Immature natural killer cell (primary cell): ENCODE measurements at places on chromosomes 4 and X.

DNA sequence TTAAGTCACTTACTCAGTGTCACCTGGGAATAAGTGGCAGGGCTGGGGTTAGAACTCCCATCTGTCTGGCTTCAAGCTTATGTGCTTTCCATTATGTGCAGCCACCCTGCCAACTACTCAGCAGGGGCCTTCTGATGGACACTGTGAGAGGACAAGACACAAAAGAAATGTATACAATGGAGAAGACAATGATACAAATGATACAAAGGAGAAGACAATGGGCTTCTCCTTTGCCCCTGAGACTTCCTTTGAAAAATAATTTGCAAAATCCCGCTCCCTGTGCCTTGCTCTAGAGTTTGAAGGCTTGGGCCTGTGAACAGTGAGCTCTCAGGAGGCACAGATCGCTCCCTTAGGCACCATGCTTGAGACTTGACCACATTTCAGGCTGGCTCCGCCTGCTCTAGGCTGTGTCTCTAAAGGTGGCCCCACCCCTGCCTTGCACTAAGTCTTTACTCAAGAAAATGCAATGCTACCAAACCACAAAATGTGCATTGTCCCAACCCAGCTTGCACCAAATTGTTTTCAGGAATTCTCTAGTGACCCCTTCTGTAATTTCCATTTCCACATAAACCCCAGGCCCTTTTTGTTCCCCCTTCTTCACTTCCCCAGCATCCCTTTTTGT is 27.1 kb upstream of the STX18 start:
- DNase-seq = no peak

DNA sequence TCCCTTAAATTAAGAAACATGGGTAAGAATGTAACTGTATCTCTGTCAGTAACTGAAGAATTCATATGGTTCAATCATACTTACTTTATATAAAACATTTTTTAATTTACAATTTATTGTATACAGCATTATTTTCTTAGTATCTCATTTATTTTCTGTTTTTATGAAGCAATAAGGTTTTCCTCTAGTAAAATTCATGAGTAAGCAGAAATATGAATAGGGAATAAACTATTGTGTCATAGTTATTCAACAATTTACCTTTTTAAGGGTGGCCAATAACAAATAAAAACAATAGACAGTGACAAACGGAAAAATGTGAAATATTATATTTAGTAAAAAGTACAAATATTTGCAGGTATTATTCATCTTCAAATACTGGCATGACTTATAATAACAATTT is 624.4 kb downstream of the TECRL start:
- no peak for DNase-seq

DNA sequence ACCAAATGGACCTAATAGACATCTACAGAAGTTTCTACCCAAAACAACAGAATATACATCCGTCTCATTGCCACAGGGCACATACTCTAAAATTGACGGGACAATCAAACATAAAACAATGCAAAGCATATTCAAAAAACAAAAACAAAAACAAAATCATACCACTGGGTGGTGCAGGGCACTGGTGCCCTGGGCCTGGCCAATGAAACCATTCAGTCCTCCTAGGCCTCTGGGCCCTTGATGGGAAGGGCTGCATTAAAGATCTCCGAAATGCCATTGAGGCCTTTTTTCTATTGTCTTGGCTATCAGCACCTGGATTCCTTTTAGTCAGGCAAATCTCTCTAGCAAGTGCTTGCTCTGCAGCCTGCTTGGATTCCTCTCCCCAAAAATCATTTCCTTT is 213.9 kb upstream of the ZCCHC13 start:
- DNase-seq = no peak

- no peak for DNase-seq
These were observed 47.4 kb upstream of the HOPX start for GRCh38 chr4:56728512-56728911.

GRCh38 chr4:101304916-101305315 is 42.4 kb downstream of the PPP3CA start:
- no peak for DNase-seq

GRCh38 chrX:18490806-18491555 is 65.6 kb downstream of the CDKL5 start:
- no peak for DNase-seq

GRCh38 chr4:82624819-82625218 is 63.0 kb upstream of the TMEM150C start:
- no peak for DNase-seq

DNA sequence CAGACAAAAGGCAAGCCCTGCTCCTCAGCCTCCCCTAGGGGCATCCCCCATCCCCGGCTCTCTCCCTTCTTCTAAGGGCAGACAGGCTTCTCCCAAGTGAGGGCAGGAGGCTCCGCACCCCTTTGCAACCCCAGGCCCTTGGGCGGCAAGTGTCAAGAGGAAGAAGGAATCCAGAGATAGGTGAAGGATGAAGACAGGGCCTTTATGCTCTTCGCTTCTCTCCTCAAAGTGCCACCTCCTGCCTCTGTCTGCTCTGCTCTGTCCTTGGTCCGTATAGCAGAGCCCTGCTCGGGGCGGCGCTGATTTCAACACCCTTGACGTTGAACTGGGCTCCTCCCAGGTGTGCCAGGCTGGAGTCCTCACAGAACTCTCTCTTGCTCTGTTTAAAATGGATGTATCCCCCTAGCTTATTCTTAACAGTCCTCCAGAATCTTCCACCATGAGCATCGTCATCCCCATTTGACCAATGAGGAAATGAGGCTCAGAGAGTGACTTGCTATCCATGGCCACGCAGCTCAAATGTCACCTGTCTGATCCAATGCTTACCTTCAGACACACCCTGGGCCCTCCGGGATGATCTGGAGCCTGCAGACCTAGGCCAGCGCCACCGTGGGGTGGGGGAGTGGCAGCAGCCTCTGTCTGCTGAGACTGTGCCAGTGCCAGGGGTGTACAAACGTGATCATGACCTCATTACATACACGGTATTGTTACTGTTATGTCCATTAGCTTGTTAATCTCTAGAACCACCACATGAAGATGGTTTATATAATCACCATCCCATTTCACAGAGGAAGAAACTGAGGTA is 99.8 kb downstream of the PHKA2 start:
- DNase-seq = no peak
